ENCODE measurements at places on chromosomes 3 and 15.

- no peak for ATAC-seq
Observed at GRCh38 chr3:63970631-63971475, 52.4 kb downstream of the PSMD6 start.

- no peak for ATAC-seq
Observed at GRCh38 chr15:25858952-25859760, 4.0 kb downstream of the ATP10A start.

DNA sequence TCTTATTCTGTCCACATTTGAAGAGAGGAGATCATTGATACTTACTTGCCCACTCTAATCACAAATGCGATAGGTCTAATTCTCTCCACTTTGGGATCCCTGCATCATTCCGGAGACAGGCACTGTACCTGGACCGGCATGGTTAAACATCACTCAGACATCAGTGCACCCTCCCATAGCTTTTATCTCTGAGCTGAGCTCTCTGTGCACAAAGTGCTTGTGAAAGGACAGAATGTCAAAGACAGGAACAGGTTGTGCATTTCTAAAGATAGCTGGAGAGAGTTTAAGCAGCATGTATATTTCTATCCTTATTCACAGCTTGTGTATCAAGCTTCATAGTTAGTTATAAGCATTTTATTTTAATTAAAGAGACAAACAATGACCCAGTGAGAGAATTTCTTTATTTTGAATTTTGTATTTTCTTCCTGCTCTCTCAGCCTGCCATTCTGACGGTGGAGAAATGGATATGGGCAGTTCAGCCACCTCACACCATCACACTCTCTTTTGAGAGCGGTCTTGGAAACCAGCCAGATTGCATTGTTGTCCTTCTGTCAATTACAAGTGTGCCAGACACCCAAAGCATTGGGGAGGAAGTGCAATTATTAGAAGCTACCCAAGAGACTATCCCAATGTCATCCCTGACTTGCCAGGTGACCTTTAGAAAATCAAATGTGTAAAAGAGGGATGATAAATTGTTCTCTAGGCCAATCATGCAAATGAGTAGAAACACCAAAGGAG, 65.2 kb upstream of the CHL1 start:
- no peak for ATAC-seq

GRCh38 chr15:87731630-87732029, 524.9 kb downstream of the NTRK3 start:
- ATAC-seq = no peak

- ATAC-seq = no peak
Observed at GRCh38 chr3:57226176-57226575, 1.4 kb upstream of the APPL1 start.

GRCh38 chr3:115508562-115508961, 114.7 kb upstream of the GAP43 start:
- ATAC-seq = no peak

- ATAC-seq = no peak
Observed at GRCh38 chr3:377158-377561, 180.6 kb downstream of the CHL1 start.

DNA sequence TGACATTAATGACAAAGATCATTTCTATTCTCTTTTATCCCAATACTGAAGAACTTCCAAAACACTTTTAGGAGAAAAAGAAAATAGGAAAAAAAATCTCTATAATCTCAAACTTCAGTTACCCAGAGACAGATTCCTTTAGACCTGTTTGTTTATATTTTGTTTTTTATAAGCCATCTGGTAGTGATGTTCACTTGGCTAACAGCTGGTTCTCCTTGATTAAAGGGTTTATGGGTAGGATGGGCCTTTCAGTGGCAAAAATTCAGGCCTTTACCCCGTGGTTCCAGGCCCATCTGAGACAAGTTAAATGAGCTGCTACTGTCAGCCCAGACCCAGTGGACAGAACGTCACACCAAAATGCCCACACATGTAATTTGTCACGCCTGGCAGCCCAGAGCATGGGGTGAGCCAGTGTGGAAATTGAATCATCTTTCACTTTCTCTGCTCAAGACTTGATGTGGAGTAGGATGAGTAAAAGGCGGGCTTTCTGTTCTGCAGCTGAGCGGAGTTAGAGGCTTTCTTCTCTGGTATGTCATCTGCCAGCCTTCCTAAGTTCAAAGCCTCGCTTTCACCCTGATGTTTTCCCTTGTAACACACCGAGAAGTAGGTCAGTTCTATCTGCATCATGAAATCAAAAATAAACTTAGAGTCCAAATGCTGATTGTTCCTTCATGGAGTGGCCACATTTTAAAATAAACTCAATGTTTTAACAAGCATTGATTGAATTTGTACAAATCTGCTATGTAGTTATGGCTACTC, 62.5 kb upstream of the SKOR1 start:
- ATAC-seq = peak; percentile 100

DNA sequence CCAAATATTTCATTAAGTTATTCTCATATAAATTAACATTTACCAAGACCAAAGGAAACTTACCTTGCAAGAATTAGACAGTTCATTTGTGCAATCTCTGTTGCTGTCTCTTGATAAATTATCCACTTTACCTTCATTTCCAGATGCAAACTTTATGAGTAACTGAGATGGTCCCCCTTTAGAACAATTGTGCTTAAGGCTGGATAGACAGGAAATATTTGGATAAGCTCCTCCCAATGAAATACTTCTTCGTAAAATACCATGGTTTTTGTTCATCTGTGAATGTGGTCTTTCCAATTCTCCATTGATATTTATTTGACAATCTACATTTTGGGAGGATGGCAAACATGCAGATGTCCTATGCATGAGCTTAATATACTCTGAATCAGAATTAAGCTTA, 78.2 kb downstream of the NEDD4 start:
- ATAC-seq = no peak

GRCh38 chr3:159239059-159239458, 437.2 kb downstream of the MFSD1 start:
- ATAC-seq = no peak

DNA sequence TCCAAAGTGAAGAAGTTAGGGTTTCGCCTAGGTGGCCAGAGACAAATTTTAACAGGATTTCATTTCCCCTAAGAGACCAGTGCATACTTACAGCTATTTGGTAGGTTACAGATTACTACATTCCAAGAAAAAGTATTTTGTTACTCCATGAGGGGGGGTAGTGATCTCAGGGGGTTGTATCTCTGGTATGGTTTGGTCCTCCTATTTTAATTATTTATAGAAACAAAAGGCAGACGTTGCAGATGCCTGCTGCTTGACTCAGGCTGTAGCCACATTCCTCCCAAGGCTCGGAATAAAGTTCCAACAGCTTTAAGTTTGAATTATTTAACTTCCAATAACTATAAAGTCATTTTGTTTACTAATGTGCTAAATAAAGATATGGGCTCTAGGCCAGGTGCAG, 1.3 kb upstream of the TRIM59 start:
- no peak for ATAC-seq

GRCh38 chr15:70703096-70703878, 60.1 kb downstream of the UACA start:
- ATAC-seq = no peak

GRCh38 chr3:150059241-150059640, 88.5 kb upstream of the PFN2 start:
- ATAC-seq = no peak

- ATAC-seq = peak; percentile 71
Observed at GRCh38 chr15:78004222-78004727, 73.2 kb downstream of the TBC1D2B start.

GRCh38 chr15:92140796-92141195, 252.9 kb upstream of the ST8SIA2 start:
- ATAC-seq = no peak

GRCh38 chr15:38438031-38438986, 15.6 kb upstream of the FAM98B start:
- ATAC-seq = no peak

DNA sequence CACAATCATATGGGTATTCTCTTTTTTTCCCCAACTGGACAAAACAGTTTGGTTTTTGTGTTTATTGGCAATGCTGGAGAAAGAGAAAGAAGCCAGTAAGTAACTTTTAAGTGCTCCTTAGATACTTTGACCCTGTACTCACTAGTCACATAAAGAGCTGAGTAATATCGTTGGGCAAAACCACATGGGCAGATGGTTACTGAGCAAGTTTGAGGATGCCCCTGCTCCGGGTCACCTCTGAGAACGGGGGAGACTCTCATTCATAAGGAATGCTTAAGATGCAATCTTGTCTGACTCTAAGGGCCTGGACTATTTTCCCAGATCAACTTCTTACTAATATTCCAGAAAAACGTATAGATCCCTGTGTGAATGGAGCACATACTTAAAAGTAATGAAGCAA, 106.4 kb upstream of the SLC2A2 start:
- ATAC-seq = no peak

DNA sequence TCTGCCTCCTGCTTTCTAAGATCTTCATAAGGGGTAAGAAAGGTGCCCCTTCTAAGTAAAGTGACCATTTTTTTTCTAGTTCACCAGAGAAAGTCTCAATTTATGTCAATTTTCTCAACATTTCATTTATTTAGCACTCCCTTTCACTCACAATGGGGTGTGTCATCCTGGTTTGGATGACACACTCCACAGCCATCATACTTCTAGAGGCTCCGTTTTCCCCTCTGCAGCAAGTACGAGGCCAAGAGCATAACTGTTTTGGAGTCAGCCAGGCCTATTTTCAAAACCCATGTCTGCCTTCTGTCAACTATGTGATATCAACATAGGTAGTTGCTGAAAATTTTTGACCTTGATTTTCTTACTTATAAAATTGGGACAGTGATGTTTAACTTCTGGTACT, 703.2 kb downstream of the NLGN1 start:
- no peak for ATAC-seq

DNA sequence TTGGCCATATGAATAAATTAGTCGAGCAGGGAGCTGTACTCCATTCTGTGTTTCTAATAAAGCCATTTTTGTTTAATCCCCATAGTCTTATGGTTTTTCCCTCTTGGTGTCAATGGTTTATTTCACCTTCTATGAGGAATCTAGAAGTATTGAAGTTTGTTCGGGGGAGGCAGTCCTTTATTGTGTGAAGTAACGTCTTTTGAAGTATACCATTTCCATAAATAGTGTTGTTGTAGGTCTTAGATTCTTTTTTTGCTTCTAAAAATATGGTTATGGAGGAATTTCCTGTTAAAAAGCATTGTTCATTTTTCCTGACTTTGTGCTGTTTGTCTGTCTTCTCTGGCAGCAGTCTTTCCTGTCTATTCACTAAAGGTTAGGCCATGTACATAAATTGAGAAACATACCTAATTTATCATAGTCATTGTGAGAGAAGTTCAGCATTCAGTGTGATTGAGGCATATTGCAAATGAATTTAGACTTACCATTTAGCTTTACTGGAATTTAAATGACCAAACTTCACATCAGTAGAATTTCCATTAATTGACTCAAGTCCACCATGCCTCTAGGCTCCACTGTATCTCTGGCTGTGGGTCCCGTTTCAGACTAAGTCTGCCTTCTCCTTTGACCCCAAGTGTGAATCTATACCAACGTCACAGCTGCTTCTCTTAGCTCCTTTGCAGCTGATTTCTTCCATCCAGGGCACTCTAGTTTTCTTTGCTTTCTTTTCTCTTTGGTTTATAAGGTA, 37.3 kb downstream of the YEATS2 start:
- ATAC-seq = no peak

DNA sequence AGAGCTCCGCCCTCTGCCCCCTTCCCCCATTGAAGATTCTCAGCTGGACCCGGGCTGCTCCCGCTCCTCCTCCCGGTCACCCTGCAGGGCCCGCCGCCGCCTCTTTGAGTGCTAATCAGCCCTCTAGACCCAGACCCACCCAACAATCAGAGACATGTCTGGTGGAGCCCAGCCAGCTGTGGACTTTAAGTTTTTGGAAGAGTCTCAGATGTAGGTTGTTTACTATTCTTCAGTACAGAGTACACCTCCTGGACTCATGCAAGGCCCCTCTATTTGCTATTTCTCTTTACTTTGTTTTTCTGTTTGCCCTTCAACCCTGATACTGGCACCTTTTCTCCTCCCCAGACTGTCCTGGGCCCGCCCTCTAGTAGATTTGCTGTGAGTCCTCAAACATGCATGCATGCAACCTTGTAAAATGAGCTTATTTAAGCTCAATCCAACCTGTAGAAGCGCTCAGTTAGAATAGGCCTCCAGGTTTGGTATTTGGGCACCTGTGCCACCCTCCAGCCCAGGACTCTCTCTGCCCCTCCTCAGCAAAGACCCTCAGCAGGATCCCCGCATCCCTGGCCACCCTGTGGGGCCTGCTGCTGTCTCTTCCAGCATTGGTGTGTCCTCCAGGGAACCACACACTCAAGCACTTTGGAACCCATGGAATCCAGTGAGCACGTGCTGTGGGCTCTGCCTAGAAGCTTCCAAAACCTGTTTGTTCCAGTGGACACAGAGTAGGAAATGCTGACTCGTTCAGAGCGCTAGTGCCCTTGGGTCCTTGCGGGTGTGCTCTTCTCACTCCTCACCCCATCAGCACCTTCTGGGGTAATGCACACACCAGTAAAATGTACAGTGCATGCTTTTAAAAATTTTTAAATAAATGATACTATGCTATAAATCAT, 4.6 kb downstream of the PRR23E start:
- ATAC-seq = no peak

GRCh38 chr3:196991581-196992460, 23.2 kb upstream of the PIGZ start:
- ATAC-seq = no peak

DNA sequence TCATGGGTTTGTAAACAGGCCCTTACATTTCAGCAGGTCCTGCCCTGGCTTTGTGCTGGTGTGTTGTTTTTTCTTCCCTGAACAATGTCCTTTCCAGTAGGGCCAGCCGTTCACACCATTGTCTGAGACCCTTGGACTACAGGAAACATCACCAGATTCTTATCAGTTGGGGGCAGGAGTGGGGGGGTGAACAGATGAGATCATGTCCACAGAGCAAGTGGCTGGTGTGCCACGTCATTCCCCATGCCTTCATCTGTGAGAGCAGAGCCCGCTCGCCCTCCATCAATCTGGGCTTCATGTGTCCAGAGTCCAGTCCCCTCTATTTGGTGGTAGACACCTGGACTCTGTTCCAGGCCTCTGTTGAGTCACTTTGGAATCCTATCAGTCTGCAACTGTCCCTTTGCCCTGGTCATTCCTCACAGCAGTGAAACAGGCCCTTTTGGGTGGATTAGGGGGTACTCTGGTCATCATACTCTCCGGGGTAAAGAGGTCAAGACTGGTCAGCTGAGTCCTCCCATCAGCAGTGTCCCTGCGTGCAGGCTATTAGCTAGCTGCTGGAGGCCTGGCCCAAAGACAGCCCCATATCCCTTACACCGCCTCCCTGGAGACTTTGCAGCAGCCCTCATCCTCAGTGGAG, 15.0 kb downstream of the SEMA3G start:
- no peak for ATAC-seq

- no peak for ATAC-seq
Observed at GRCh38 chr3:180062771-180063170, 26.0 kb upstream of the PEX5L start.

- no peak for ATAC-seq
Observed at GRCh38 chr15:42231088-42231487, 23.0 kb upstream of the VPS39 start.

- ATAC-seq = peak; percentile 61
Observed at GRCh38 chr15:72197460-72198355, at the start of gene GRAMD2A. Gene GRAMD2A, minus strand, starts transcription at chr15:72197787.

- ATAC-seq = no peak
Observed at GRCh38 chr3:71112576-71112975, 471.0 kb downstream of the FOXP1 start.

- ATAC-seq = no peak
Observed at GRCh38 chr3:159672728-159673688, 315.6 kb upstream of the IL12A start.
